Aorta (tissue), 5 donors: ENCODE measurements at places on chromosomes 6 and 20. TPM values are rescaled to one million over a fixed set of nuclear protein-coding genes. Genes with fewer than 3 reads are reported as not detected.

GRCh38 chr6:128803911-128804310 is 79.0 kb upstream of the LAMA2 start:
- DNase-seq = no peak

GRCh38 chr6:161265554-161265953 is 8.3 kb downstream of the AGPAT4 start:
- no peak for DNase-seq

DNA sequence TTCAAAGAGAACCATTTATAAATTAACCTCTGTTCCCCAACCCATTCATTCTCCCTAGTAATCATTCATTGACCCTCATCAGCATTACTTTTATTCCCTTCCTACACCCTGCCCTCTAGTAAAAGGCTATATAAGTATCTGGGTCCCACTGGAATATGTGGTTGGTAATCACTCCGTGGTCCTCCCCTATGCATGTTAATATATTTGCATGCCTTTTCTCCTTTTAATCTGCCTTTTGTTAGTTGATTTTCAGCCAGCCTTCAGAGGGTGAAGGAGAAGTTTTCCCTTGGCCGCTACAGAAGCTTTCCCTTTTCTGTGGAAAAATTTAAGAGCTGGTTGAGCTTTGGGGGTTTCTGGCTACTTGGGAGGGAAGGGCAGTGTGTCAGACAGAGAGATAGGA is 585.6 kb downstream of the UTRN start:
- DNase-seq = no peak

DNA sequence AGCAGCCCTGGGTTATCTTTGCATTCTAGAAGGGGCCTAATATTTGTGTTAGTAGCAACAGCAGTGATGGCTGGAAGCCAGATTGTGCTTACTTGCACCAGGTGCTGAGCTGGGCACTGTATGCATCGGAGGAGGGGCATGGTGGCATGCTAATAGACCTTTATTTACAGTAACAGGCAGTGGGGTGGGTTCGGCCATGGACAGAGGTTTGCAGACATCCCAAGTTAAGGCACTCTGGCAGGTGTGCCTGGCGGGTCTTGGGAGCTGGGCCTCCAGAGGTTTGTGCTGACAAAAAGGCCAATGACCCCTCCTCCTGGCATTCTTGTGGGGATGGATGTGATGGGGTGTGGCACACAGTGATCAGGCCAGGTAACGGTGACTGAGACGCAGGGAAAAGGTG is 39.0 kb upstream of the CD93 start:
- no peak for DNase-seq

The TMX4 gene
- 56.8 TPM for total RNA-seq
